NCI-H1417 (cell line): ENCODE measurements at places on chromosomes 7 and 10.
A peak's percentile ranks its signal among the peaks of the same experiment; 100 is the strongest.

DNA sequence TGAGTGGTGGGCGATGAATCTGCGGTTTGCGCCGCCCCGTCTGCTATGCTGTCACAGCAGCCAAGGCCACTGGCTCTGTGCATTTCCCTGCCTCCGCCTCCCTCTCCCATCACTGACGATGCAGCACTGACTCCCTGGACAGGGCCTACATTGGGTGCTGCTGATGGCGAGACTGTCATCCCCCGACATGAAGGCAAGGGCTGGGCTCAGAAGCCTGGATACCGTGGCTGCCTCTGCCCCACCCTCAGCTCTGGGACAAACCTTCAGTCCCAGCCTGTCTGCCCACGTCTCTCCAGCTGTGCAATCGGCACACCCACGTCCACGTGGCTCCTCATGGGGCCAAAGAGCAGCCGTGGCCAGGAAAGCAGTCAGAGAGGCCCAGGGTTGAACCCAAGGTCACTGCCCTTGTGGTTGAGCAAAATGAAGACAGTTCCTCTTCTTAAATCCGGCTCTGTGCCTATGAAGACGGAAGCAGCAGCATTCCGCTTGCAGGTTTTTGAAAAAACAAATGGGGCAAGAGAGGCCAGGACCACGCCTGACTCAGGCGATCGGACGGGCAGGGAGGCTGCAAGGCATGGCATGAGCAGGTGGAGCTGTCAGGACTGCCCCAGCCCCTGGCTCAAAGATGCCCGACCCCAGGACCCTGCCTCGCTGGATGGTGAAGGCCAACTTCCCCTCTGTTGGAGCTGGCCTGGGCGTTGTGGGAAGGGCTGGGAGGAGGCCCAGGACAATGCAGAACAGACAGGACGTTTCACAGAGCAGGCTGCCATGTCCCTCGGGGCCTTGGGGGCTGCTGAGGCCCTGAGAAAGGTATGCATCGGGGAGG is 517.5 kb downstream of the DNAJB6 start:
- DNase-seq = no peak

DNA sequence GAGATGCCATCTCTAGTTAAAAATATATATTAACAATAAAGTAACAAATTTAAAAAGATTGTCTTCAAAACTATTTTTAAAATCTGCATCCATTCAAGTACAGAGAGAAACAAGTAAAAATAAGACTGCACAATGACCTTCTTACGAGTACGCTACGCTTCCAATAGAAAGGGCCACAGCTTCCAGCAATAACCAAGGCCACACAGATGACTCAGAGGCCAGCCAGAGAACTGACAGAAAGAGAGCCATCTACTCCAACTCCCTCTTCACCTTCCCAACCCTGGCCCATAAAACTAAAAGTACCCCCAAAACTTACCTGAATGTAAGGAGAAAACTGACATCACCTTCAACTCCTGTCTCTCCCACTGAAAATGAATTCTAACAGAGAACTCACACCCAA is 26.8 kb downstream of the PILRA start:
- no peak for DNase-seq

DNA sequence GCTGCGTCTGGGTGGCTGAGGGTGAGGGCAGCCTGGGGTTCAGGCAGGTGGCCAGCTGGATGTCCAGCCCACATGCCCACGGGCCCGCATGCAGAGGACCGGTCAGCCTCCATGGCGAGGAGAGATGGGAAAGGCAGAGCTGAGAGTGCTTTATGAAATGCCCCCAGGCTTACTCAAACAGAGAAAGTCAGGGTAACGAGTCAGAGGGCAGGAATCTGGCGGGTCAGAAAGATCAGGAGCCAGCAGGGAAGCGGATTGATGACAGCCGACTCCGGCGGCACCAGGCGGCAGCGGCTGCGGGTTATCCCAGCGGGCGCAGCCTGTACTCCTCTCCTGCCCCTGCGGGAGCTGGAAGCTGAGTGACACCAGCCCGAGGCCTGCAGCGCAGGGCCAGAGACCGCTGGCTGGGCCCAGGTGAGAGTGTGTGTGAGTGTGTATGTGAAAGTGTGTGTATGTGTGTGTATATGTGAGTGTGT is 13.4 kb downstream of the SLC13A4 start:
- no peak for DNase-seq

DNA sequence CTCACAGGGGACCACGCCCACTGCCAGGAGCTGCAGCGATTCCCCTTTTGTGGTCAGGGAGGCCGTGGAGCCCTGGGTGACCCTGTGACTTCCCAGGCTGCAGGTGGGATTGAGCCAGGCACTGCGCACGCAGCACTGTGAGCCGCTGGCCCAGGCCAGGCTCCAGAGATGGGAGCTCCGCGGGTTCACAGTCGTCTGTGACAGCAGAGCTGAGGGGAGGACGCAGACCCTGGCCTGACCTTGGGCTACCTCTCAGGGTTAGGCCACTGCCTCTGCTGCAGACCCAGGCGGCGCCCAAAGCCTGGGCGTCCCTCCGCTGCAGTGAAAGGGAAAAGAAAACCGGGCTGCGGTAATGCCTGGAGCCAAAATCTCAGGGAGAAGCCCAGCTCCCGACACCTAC is 107.5 kb upstream of the GPR26 start:
- no peak for DNase-seq

- DNase-seq = peak; percentile 4
Observed at GRCh38 chr10:119416855-119417254, 125.7 kb downstream of the RGS10 start.

DNA sequence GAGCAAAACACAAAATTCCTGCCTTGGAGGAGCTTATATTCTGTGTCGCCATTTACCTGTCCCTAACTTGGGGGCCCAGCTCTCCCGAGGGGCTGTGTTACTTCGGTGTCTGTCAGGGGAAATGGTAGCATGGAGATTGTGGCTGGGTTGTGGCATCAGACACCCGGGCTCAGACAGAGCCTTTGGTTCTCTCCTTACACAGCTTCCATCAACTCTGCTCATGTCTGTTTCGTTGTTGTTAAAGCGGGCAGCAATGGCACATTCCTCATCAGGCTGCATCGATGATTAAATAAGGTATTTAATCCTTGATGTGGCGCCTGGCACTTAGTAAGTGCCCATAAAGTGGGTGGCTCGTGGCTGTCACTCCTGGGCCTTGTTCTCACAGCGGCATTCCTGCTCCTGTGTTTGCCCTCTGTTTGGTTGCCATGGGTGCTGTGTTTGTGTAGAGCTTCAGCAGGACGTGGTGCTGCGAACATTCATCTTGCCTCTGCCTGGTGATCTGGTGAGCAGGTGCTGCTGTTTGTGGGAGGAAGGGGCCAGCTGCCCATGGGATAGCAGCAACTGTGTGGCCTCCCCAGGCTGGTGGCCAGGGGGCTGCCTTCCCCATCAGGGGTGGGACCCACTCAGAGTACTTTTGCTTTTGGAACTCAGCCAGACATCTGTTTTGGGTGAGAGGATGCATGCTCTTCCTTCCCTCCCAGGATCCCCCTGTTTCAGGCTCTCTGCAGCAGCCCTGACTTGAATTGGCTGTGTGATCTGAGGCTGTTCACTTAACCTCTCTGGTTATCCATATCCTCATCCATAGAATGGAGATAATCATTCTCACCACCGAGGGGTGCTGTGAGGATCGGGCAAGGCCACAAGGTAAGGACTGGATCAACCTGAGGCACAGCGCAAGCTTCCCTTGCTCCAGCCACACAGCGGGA is 207.2 kb upstream of the SVIL start:
- DNase-seq = peak; percentile 15

DNA sequence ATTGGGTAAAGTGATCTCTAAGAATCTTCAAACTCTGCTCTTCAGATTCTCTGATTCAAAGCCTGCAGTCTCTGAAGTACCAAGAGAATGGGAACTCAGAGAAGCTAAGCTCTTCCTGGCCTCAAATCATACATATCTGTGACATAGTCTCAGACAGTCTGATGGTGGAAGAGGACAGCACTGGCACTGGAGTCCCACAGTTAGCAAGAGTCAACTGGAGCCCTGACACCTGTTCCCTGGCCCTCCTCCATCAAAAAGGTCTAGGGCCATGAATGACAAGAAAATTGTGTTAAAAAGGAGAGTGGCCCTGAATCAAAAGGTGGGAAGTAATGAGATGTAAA is 37.7 kb downstream of the PRSS2 start:
- no peak for DNase-seq
